ENCODE measurements at places on chromosomes 3 and 15. TPM values are rescaled to one million over a fixed set of nuclear protein-coding genes. Genes with fewer than 3 reads are reported as not detected.

DNA sequence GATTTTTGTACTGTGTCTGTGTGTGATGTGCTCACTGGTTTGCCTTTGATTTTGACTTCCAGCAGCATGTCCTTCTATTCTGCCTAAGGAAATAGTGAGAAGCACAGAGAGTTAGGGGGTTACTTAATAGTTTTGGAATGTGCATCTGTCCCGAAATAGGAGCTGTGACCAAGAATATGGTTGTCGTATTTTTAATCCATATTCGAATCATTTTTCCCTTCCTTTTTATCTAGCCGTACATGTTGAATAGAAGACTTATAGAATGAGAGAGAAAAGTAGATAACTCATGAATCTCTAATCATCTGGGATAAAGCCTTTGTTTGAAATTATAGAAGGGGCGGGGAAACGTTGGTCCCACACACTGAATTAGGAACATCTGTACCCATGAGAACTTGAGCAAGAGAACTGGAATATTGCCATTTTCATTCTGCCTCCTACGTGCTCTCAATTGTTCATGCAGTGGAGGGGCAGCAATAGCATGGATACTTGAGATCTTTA lies 23.6 kb downstream of the CRTC3 start:
- DNase-seq, result peak; percentile 74

DNA sequence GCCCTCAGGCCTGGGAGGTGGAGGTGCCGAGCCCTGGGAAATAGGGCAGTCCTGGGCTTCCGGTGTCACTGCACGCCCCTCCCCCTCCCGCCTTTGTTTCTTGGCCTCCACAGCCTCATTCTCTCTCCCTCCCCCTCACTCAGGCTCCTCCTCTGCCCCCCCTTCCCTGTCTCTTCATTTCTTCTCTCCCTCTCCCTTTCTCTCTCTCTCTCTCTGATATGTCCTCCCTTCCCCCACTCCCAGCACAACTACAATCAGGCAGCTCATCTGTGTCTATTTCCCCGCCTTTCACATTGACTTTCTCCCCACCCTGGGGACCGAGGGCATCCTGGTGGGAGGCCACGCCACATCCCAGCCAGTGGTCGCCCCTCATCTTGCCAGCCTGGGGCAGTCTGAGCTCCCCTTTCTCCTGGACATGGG lies 40.2 kb downstream of the IDH2 start:
- no peak for DNase-seq

DNA sequence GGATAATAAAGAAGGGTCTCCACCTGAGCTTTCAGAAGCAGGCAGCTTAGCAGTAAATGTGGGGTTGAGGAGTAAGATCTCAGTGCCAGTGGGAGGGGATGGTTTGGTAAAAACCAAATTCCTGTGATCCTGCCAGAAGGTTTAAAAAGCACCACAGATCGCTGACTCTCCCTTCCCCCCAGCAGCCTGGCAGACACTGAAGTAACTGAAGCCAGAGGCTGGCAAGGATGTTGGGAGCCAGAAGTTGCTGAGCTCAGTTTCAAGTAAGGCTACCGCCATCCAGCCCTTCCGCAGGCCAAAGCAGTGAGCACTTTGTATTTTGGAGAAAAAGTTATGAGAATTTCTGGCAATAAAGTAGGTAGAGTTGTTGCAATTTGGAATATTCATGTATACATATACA lies 246.4 kb downstream of the ZNF621 start:
- DNase-seq, result no peak

DNA sequence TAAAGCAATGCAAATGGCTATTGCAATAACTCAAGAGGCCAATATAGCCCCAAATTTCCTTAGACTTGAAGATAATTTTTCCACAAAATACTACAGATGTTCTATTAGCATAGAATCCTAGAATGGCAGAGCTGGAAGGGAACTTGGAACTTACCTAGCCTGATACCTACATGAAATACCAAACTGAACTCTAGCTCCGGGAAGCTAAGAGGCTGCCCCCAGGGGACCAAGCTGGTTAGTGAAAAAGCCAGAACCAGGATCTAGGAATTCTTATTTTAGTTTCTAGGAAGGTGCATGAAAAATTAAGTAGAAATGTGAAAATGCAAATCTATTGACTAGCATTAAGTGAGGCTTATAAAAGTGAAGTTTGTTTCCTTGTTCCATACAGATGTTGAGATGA lies 256.0 kb upstream of the CBLB start:
- DNase-seq, result no peak

The KCNMB2 gene
- 13.1 TPM for polyA plus RNA-seq

GRCh38 chr3:184361932-184362667 lies 590 bp downstream of the POLR2H start:
- DNase-seq, result no peak

The PRRT3 gene
- polyA plus RNA-seq, result 2.3 TPM

GRCh38 chr3:127495821-127496655 lies 94.5 kb downstream of the TPRA1 start:
- no peak for DNase-seq

DNA sequence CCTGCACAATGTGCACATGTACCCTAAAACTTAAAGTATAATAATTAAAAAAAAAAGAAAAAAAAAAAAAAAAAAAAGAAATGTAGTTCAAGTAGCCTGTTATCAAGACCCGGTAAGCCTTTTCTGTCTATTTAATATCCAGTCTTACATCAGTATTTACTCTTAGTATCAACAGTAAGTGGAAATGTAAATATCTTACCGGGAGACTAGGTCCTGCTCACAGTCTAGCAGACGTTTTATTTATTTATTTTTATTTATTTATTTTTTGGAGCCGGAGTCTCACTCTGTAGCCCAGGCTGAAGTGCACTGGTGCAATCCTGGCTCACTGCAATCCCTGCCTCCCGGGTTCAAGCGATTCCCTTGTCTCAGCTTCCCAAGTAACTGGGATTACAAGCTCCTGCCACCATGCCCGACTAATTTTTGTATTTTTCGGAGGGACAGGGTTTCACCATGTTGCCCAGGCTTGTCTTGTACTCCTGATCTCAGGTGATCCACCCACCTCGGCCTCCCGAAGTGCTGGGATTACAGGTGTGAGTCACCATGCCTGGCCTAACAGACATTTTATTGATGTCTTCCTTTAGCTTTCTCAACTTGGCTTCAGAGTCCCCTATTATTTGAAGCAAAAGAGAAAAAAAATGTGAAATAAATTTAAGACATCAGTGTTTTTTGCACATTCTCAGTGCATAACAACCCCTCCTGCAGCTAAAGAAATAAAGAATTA lies 19.9 kb downstream of the C2CD4B start:
- no peak for DNase-seq

DNA sequence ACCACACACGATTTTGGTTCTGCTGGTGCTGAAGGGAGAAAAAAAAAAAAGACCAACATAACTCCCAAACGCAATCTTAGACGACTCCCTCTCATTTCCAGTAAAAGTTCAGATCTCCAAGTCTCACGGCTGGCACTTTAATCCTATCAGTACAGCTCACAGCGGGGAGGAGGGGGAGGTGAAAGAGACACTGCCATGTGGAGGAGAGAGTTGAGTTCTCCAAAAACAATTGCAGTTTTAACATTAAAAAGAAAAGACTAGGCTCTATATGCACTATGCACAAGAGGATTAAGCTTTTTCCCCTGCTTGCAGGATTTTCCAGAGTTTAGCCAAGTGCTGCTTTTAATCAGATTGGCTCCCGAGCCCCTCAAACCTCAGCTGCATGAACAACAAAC lies 16.8 kb downstream of the BMF start:
- DNase-seq, result no peak

The TAMM41 gene
- 12.2 TPM for polyA plus RNA-seq

The TIMP4 gene
- polyA plus RNA-seq, result 2.2 TPM

The PTPRG gene
- 24.2 TPM for polyA plus RNA-seq

- no peak for DNase-seq
Observed at GRCh38 chr15:44550734-44551133, 13.8 kb downstream of the EIF3J start.

DNA sequence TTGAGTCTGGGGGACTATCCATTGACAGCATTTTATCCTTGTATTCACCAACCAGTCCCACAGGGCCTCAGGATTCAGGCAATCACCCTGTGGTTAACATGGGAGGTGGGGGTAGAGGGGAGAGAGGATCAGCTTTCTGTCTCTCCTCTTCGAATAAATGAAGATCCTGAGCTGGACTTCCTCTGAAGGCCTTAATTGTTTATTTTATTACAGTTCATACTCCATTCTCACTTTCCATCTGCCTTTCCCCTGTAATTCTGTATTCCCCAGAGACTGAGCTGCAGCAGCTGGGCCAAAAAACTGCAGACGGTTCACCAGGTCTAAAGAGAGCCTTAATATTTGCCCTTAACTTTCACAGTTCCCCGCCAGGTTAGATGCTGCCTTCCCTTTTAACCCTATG lies 11.9 kb downstream of the TAGLN3 start:
- no peak for DNase-seq

GRCh38 chr15:78909791-78910228 lies 35.0 kb downstream of the CTSH start:
- no peak for DNase-seq

DNA sequence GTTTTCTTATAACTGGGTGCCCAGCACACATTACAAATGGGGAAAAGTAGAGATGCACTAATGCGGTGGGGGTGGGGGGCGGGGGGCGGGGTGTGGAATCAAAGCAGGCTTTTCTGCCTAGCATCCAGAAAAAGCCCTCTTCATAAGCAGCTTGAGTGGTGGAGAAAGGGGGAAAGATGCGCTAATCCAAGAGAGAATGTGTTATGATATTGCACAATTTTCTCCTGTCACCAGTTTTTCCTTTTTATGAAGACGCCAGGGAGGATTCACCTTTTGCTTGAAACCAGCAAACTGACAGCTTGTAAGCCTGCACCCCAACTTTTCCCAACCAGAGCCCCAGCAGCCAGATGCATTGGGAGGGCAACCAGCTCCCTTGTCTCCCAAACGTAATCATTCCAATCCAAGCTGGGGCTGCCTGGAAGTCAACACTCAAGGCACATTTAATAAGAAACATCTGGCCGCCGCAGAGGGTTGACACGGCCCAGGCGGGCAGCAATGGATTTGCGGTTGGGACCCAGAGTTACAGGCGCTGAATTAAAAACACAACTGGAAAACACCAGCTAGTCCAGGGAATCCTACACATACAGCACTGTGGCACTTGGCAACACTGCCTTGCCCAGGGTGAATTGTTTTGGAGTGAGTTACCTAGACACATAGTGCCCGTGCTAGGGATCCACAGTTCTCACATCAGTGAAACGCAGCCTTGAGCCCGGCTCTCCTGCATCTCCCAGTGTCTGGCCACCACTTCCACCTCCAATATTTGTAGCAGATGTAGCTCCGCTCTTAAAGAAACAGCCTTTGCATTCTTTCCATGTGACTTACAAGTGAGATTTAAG lies 218.5 kb upstream of the PRICKLE2 start:
- no peak for DNase-seq

The BLM gene
- 4.8 TPM for polyA plus RNA-seq

DNA sequence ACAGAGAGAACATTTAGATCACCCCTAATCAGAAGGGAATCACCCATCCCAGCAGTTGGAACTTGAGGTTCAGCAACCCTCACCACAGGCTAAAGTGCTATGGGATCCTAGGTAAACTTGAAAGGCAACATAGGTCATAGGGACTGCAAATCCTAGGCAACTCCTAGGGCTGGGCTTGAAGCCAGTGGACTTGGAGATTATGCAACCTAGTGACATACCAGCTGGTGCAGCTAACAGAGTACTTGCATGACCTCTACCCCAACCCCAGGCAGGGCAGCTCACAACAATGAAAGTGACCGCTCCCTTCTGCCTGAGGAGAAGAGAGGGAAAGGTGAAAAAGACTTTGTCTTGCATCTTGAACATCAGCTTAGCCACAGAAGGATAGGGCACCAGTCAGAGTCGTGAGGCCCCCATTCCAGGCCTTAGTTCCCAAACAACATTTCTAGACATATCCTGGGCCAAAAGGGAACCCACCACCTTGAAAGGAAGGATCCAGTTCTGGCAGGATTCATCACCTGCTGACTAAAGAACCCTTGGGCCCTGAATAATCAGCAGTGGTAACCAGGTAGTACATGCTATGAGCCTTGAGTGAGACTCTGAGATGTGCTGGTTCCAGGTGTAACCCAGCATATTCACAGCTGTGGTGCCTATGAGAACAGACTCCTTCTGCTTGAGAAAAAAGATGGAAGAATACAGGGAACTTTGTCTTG lies 37.6 kb upstream of the FBN1 start:
- no peak for DNase-seq

The UROC1 gene
- polyA plus RNA-seq, result 0.10 TPM

The OIP5 gene
- polyA plus RNA-seq, result 3.1 TPM

DNA sequence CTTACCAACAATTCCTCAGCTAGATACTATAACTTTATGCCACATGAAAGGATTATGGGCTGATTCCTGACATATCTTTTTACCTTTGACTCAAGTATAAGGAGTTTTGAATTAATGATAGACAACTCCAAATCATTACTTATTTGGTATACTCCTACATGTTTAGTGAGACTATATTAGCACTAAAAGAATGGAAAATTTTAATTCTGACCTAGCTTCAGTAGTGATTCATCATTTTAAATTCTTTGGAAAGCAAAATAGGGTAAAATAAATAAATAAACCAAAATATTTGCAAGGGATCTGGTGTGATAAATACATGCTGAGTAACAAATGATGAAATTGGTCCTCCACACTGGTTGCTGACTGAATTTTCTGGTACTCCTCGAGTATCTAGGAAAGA lies 42.3 kb upstream of the VGLL3 start:
- DNase-seq, result no peak

DNA sequence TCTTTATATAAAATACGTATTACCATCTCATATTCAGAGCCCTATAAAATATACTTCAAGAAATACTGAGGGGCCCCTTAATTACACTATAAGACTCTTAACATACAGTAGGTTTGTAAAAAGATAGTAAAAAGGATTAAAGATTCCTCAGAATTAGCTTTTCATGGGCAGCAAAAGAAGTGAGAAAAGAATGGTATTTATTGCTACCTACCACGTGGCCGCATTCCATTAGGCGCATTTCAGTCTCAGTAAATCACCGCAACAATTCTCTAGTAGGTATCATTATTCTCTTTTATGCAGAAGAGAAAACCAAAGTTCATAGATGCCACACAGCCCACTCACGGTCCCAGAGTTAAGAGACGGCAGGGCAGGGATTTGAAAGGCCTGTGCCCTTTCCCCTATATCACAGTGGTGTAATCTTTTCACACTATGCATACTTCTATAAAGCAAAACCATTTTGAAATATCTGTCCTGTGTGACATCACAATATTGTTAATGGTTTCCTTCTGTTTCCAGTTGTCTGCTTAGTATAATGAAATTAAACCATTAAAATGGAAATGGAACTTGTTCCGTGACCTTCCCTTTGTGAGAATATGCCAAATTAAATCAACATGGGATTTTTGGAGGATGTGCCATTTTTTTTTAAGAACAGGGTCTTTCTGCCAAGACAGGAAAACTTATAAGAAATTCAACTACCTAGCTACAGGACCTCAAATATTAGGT lies 1072.2 kb downstream of the FHIT start:
- DNase-seq, result no peak

DNA sequence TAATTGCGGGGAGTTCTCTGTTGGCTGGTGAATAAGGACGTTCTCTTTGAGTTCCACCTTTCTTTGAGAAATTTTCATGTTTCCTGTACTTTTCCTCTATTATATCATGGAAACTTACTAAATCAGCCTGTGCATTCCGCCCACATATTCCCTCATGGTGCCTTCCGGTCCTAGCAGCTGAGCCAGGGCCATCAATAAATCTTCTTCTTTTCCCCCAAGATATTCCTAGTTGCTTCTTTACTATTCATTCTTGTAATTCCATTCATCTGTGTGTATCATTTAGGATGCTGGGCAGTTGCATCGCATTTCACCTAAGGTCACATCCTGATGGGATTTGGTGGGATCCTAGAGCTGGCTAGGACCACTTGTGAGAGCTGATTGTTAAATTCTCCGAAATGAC lies 139.2 kb downstream of the RBMS3 start:
- DNase-seq, result no peak

GRCh38 chr3:171228240-171228639 lies 201.7 kb upstream of the SLC2A2 start:
- DNase-seq, result no peak

GRCh38 chr3:136818769-136819391 lies at the start of gene SLC35G2:
TSS of gene SLC35G2 (plus strand) at chr3:136819126. CDS start at chr3:136854461, 35,335 bp downstream.
- DNase-seq, result no peak

Data from forelimb muscle (tissue), 1 donor.